Stimulated activated CD8-positive, alpha-beta memory T cell treated with anti-CD3 and anti-CD28 coated beads, Interleukin-4, amount 100 ng/mL, for 24 hours (primary cell): ENCODE measurements at places on chromosomes 12 and 14.

- DNase-seq = no peak
Observed at GRCh38 chr12:3308063-3308462, 182.9 kb upstream of the PRMT8 start.

DNA sequence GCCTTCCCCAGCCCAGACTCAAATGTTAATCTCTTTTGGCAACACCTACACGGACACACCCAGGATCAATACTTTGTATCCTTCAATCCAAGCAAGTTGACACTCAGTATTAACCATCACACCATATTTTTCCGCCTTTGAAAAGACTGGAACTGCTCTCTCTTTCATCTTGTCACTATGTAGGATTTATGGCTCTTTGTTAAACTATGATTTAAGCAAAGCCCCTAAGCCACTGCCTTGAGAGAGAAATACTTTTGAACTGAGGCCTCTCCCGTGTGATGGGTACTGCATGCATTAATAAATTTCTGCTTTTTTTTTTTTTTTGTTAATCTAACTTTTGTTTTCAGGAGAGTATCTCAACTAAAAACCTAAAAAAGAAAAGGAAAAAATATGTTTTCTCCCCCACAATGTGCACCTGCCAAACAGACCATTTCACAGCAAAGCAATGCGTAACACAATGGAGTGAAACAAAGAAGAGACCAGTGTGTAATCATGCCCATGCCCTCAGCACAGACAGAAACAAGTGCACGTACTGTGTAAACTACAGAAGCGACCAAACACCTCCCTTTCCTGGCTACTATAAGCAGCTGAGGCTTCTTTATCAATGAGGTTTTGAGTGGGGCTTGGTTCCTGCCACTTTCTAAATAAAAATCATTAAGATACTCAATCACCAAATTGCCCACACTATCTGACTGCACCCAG is 28.3 kb upstream of the ETFBKMT start:
- no peak for DNase-seq

GRCh38 chr14:97178781-97179180 is 381.6 kb downstream of the VRK1 start:
- DNase-seq = no peak

- DNase-seq = no peak
Observed at GRCh38 chr12:10189653-10190052, 10.8 kb downstream of the TMEM52B start.

GRCh38 chr14:31965735-31966598 is 111.1 kb upstream of the ARHGAP5 start:
- DNase-seq = no peak

DNA sequence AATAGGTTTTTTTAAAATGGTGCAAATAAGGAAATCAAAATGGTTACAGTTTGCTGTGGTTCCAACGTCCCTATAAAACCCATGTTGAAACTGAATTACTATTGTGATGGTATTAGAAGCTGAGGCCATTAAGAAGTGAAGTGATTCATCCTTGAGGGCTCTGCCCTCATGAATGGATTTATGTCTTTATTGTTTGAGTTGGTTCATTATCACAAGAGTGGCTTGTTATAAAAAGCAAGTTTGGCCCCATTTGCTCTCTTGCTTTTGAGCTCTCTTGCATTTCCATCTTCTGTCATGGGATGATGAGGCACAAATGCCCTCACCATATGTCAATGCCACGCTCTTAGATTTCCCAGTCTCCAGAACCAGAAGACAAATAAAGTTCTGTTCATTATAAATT is 62.3 kb downstream of the PRKD1 start:
- DNase-seq = no peak

GRCh38 chr12:69676257-69677012 is 22.7 kb downstream of the BEST3 start:
- no peak for DNase-seq

- DNase-seq = no peak
Observed at GRCh38 chr12:59055204-59055860, 135.0 kb upstream of the LRIG3 start.

DNA sequence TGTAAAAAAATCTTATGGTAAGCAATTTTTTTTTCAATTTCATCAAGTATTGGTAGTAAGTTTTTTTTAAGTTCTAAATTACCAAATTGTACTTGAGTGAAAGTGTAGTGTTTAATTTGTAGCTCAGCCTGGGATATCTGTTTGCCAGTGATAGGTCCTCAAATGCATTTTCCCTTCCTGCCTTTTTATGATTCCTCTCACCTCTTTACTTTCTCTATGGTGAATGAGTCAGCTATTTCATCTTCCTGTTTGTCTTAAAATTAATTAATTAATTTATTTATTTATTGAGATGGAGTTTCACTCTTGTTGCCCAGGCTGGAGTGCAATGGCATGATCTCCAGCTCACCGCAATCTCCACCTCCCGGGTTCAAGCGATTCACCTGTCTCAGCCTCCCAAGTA is 10.6 kb downstream of the SRP54 start:
- DNase-seq = no peak

DNA sequence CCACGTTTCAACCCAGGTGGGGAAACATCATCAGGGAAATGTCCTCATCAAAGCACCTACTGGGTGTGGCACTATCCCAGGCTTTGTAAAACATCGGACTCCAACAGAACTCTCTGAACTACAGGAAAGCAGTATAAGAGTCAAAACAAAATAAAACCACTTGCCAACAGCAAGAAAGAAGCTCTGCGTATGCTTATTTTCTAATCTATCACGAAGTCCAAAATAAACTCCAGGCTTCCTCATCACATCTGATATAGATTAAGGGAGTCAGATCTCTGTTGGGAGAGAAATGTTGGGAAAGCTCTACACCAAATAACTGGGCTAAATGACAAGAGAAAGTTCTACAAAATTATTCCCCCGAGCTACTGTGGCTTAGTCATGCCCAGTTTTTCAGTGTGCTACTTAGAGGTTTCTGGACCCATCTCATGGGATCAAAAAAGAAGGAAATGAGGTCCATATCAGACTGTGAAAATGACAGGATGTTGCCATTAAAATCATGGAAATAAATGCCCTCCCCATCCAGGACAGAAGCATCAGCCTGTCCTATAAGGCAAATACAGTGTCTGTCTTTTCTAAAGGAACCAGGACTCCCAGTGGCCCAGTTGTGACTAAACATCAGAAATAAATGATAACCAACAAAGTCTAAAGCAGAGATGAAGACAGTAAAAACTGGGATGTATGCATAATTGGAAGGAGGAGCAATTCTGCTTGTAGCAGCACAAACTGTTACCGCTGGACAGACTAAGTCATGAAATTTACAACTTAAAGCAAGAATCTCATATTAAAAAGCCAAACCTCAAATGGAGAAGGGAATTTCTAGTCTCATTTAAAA is 149.5 kb downstream of the STXBP6 start:
- no peak for DNase-seq

DNA sequence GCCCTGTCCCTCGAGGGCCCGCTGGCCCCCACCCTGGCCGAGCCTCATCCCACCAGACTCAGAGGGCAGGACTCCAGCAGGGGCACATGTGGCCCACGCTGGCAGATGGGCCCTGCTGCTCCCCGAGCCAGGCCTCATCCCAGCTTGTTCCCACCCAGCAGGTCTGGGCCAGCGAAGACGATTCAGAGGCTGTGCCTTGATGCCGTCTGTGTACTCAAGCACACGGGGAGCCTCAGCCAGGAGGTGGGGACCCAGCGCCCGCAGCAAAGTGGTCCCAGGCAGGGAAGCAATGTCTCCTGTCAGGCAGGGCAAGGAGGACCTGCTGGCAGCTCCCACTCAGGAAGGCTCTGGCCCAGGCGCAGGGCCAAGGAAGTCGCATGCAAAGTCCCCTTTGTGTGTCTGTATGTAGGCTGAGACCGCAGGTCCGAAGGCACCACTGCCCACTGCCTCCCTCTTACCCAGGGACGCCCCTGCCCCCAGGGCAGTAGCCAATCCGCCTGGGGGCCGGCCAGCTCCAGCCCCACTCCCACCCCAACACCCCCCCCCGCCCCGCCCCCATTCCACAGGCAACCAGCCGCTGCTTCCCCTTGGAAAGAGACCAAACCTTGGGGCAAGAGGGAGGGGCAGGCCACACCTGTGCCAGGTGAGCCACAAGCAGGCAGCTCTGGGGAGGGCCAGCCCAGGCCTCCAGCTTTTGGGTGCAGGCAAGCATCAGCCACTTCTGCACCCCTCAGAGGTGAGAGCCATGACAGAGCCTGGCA is 9.4 kb downstream of the DEGS2 start:
- DNase-seq = no peak

DNA sequence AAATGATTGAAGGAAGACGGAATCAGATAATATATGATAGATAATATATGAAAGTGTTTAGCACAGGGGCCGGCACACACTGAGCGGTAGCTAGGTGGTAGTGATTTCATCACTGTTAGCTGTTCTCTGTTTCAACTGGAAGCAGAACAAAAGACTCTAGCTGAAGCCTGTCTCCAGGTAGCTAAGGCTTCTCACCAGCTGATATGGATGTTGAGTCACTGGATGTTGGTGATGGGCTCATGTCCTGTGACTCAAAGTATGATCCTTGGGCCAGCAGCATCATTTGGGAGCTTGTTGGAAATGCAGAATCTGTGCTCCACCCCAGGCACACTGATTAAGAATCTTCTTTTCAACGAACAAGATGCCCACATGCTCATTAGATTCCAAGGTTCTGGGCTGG is 21.7 kb upstream of the KCNA5 start:
- no peak for DNase-seq

- no peak for DNase-seq
Observed at GRCh38 chr14:103517721-103518421, 4.8 kb downstream of the CKB start.
